ENCODE measurements at places on chromosomes 1 and 21.

DNA sequence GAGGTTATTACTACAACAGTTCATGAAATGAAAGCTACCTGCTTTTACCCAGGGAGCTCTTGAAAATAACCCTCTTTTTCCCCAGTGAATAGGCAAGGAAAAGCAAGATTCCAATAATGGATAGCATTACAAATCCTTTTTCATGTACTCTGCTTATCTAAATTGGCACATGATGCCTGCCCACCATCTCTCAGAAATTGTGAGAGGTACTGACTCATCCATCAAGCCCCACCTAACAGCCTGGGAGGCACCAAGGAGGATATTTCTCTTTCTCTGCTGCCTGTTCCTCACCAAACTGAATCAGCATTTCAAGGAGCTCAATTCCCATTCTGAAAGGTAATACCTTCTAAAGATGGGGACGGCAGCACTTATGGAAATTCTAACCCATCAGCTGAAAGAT, 34.4 kb downstream of the PALMD start:
- DNase-seq: no peak

DNA sequence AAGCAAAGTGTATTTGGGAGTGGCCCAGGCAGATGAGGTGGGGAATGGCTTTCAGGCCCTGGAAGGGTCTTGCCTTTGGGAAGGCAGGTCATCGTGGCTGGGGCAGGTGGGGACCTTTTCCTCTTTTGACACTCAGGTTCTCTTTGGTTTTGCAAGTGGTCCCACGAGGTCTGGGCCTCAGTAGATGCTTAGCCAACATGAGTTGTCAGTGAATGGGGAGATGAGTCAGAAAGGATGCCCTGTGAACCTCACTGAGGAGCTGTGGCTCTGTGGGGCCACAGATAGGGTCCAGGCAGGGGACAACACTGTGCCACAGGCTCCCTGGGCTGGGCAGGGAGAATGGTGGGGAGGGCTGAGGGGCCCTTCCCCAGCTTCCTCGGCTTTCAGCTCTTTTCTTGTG, 19.0 kb downstream of the ARHGEF10L start:
- no peak for DNase-seq

- no peak for DNase-seq
These were observed 62.6 kb upstream of the ACOT11 start for GRCh38 chr1:54485416-54485815.

DNA sequence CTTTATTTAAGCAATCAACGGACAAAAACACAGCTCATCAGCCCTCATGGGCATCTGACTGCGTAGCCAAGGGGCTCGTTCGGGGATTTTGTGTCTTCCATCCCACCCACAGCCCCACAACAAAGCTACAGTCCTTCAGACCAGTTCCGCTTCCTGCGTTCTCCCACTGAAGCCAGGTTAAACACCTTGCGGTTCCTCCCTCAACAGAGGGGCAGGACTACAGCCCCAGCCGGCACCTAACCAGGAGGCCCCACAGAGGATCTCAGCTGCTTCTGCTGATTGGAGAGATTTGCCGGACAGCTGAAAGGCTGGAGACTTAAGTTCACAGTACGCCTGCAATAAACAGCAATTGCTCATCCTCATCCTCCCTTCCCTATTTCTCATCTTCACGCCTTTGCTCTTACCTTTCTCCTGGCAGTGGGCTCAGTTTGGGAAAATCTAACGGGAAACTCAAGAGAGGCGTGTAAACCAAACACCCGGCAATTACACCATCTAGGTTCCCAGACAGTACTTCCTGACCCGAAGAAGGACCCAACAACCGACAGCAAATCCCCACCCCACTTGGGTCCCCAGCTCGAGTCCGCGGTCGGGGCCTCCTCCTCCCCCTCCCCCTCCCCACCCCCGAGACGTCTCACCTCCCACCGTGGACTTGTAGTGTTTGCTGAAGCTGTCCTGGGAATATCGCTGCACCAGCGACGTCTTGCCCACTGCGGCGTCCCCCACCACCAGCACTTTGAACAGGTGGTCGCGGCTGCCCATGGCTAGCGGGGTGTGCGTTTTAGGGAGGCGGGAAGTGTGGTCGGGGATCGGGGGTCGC, 876 bp downstream of the RAB29 start:
- DNase-seq: peak; percentile 29

- DNase-seq: peak; percentile 52
These were observed 19.4 kb upstream of the UBE2U start for GRCh38 chr1:64184003-64184440.

GRCh38 chr21:30044447-30045064, 104.8 kb upstream of the GRIK1 start:
- DNase-seq: peak; percentile 51
